Caudate nucleus (tissue), 63 donors: ENCODE measurements at places on chromosomes 11 and 22.

DNA sequence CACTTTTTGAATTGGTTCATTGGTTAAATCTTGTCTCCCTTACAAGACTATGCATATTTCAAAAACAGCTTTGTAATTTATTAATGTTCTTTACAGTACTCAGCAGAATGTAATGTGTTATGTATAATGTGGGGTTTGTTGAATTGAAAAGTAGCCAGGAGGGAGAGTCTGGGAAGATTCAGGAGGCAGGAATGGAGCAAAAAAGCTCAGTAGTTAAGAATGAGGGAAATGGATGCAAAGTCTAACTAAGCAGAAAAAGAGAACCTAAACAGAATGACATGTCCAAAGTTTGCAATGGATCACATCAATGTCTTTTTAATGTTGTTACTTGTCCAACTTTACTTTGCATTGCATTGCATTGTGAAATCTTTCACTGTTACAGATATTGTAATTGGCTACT lies 86.5 kb upstream of the CARD18 start:
- no peak for DNase-seq

- no peak for DNase-seq
Observed at GRCh38 chr11:113724778-113725177, 18.7 kb upstream of the TMPRSS5 start.

GRCh38 chr11:64267207-64267945 lies 16.0 kb downstream of the PLCB3 start:
- no peak for DNase-seq

- DNase-seq: no peak
Observed at GRCh38 chr11:71307811-71308645, 55.7 kb upstream of the SHANK2 start.

GRCh38 chr11:123260511-123261211 lies 65.6 kb upstream of the CLMP start:
- DNase-seq: no peak

- DNase-seq: no peak
Observed at GRCh38 chr11:107951155-107951554, 22.9 kb downstream of the RAB39A start.

DNA sequence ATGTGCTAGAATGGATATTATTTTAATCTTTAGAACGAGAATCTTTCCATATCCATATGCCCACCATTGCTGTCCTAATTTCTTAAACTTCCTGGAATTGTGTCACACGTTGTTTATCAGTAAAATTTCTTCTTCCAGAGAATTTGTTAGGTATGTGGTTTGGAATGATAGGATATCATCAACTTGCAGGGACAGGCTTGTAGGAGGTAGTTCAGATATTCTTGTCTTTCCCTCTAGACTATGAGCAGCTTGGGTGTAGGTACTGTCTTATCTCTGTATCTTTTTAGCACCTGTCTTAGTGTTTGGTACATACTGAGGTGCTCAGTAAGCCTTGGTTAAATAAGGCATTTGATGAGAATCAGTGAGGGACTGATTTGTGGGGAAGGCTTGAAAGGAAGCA lies 3.4 kb downstream of the CTNND1 start:
- no peak for DNase-seq

- DNase-seq: no peak
Observed at GRCh38 chr11:19995145-19995544, 165.1 kb downstream of the DBX1 start.

DNA sequence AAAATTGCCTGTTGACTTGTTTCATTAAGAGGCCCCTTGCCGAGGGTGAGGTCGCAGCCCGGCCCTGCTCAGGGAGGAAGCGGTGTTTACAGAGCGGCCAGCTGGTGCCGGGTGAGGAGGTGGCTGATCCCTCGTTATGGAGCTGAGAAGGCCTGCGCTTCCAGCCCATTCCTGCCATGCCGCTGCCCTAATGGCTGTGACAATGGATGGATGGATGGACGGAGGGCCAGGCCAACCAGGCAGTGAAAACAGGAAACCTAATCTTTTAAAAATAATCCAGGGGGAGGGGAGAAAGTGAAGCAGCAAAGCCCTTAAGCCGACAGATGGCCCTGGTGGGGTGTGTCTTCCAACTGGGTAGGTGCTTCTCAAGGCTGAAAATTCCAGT lies 38.5 kb downstream of the BCR start:
- no peak for DNase-seq

DNA sequence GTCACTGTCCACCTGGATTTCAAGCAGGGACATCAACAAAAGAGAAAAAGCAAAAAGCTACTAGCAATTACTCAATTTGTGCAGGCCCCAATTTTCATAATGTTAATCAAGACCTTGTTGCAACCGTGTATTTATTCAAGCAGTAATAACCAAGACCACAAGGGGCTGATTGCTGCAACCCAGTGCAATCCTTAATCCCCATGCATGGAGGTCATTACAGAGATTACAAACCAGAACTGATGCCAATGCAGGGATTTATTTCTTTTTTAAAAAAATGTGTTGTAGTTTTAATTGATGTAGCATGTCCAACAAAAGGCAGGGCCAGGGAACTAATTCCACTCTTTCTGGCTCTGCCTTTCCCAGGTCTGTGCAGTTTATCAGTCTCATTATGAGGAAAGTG lies 18.4 kb downstream of the TECTA start:
- no peak for DNase-seq

- DNase-seq: no peak
Observed at GRCh38 chr11:2214527-2215229, 43.1 kb upstream of the TH start.

DNA sequence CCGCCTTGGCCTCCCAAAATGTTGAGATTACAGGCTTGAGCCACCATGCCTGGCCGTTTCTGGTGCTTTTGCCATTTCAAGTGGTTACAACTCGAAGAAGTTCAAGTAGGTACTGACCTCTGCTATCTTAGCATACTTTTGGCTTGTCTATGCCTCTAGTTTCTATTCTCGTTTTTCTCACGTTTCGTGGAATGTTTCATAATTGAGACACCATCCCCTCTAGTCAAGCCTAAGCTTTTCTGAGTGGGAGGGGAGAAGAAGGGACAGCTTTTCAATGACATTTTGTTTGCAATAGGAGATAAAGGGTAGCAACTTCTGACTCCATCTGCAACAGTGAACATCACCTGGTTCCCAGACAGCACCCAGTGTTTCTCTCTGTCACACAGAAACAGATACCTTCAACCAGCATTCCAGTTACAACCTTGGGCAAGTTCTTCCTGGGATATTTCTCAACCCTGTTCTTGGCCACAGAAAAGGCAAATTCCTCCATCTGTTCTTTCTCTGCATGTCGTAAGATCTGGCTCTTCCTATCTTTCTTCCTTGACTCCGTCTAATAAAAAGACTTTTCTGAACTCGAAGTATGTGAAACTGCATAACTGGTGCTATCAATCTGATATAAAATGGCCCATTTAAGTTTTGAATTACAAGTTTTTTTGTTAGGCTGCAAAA lies 25.5 kb downstream of the DDI1 start:
- no peak for DNase-seq

DNA sequence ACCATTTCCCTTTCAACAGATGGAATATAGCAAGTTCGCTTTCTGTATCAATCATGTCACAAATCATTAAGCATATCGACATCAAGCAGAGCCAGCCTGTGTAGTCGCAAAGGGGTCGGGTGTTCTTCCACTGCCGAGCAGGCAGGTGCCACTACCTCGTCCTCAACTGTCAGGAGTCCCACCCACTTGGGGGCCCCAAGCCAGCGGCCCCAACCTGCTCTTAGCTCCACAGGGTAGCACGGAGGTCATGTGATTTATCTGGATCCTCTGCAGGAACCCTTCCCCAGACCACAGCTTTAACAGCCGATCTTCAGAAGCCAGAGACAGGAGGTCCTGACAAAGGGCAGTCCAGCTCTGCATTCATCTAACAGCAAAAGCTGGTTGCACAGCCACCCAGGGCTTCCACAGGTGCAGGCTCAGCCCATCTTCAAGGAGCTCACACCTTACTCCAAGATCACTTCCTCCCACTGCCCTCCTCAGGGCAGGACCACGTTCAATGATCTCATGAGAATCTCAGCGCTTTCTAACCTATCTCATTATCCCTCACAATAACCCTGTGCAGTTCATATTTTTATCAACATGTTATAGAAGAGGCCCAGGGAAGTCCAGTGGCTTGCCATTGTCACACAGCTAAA lies 110.2 kb downstream of the TRIM29 start:
- DNase-seq: no peak

DNA sequence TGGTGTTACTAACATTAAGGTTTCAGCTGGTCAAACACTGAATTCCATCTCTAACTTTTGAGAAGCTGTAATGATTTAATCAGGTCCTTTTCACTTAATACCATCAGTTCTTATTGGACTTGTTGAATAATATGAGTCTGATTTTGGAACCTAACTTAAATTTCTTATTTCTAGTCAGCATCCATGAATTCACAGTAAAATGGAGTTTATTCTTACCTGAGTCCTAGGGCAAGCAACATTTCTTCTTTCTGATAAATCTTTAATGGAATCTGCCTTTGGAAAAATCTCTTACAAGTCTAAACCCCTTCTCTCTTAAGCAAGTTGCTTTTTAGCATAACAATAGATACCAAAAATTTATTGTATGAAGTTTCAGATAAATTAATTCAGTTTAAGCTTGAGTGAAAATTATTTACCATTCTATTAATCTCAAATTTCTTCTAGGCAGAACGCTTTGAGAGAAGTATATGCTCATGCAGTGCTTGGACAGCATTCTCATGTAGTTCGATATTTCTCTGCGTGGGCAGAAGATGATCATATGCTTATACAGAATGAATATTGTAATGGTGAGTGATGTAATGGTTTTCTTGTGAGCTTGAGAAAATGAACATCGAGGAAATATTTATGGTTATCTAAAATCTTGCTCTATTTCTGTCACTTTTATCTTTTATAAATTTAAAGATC lies 3.4 kb downstream of the WEE1 start:
- DNase-seq: no peak

DNA sequence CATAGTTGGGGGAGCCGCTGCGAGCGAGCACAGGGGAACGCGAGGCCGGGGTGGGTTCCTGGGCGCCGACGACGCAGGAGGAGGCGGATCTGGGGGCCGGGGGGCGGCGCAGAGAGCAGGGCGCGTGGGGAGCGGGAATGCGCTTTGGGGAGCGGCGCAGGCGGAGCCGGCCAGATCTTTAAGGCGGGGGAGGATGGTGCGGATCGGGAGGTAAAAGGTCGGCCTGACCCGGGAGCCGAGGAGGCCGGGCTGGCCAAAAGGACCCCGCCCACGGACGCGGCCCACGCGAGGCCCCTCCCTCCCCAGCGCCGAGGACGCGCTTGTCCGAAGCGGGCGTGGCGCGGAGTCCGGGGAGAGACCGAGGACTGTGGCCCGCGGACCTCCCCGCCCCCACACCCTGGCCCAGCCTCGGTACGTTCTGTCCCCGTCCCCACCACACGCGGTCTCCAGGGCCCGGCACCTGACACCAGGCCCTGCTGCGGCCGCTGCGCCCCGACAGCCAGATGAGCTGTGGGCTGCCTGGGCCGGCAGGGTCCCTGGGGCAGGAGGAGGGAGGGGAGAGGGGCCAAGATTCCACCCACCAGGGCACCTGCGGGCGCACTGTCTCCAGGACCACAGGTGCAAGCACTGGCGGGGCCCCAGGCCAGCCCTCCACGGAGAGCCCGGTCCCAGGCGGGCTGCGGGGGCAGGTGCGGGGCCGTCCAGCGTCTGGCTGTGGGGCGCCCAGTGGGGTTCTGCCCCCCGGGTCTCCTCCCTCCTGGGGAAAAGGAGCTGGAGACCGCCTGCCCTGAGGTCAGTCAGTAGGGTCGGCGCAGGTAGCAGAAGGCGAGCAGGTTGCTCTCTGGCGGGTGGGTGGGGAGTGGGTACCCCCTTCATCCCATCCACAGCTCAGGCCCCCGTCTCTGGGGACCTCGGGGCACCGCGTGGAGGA lies 10.9 kb downstream of the PIM3 start:
- no peak for DNase-seq

- DNase-seq: no peak
Observed at GRCh38 chr11:39804271-39804670, 1655.2 kb downstream of the LRRC4C start.

DNA sequence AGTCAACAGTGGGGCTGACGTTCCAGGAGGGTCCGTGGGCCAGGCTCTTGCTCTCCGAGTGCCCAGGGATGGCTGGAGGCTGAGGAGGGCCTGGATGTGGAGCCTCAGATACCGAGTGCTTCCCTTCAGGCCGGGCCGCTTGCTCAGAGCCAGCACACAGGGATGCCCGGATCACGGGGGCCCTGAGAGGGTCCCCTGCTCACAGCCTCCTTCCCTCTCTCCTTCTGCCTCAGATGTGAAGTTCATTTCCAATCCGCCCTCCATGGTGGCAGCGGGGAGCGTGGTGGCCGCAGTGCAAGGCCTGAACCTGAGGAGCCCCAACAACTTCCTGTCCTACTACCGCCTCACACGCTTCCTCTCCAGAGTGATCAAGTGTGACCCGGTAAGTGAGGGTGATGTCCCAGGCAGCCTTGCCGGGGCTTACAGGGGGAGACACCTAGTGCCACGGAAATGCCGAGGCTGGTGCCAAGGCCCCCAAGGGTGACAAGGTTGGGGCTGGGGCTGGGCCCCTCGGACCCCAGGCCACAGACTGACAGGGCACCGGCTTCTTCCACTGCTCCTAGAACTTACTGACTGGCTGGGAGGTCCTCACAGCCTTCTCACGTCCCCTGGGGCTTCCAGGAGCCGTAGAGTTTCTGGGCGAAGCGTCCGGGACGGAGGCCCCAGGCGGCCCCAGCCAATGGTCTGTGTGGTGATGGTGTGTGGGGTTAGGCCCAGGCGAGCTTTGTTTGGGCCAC lies 7.0 kb downstream of the CCND1 start:
- DNase-seq: no peak

DNA sequence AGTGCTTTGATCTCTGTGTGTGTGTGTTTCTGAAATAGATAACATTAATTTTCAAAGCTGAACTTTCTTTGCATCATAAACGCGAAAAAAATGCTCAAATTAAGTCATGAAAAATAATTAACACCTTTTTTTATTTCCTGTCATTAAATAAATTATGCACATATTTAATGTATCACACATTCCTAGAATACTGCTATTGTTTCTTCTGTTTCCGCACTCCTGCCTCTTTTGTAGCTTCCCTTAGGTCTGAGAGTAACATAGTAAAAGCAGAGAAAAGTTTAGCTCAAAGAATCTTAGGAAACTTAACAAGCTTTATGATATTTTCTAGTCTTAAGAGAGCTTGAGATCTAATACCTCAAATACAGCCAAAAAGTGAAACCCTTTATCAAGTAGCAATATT lies 504.2 kb downstream of the JRKL start:
- no peak for DNase-seq
